ENCODE measurements at places on chromosomes 7 and 10. TPM values are rescaled to one million over a fixed set of nuclear protein-coding genes. Genes with fewer than 3 reads are reported as not detected.

CTTNBP2 gene
- total RNA-seq, result not detected

HOXA4 gene
- 0.79 TPM for total RNA-seq

PON3 gene
- not detected for total RNA-seq

CDNF gene
- total RNA-seq, result 1.2 TPM

NUP42 gene
- total RNA-seq, result 68.6 TPM

TM9SF3 gene
- 17.9 TPM for total RNA-seq

CRPPA gene
- 0.07 TPM for total RNA-seq

GFRA1 gene
- not detected for total RNA-seq

UROS gene
- total RNA-seq, result 61.1 TPM

ABCA13 gene
- not detected for total RNA-seq

HNRNPH3 gene
- total RNA-seq, result 24.1 TPM

CTAGE6 gene
- not detected for total RNA-seq

IL2RA gene
- not detected for total RNA-seq

XRCC2 gene
- total RNA-seq, result 7.7 TPM

MSS51 gene
- 5.7 TPM for total RNA-seq

OPN4 gene
- total RNA-seq, result not detected

SFMBT2 gene
- 28.8 TPM for total RNA-seq

- DNase-seq, result no peak
- H3K27me3 ChIP-seq, result no peaks in the 10 kb centered on the region
- H3K27ac ChIP-seq, result no peak overlapping the region
- H3K36me3 ChIP-seq, result no peaks in the 10 kb centered on the region
Observed at GRCh38 chr10:4151466-4151865, 366.5 kb upstream of the KLF6 start.

- no peaks in the 10 kb centered on the region for H3K36me3 ChIP-seq
- H3K27ac ChIP-seq, result no peak overlapping the region
- DNase-seq, result no peak
- no peaks in the 10 kb centered on the region for H3K4me1 ChIP-seq
- H3K4me3 ChIP-seq, result no peak overlapping the region
- no peaks in the 10 kb centered on the region for H3K27me3 ChIP-seq
Observed at GRCh38 chr7:4879396-4880081, 4.0 kb downstream of the RADIL start.

GRCh38 chr7:131586259-131586658 is 29.8 kb upstream of the PODXL start:
- no peak overlapping the region for H3K4me3 ChIP-seq
- no peaks in the 10 kb centered on the region for H3K4me1 ChIP-seq
- H3K27me3 ChIP-seq, result no peaks in the 10 kb centered on the region
- H3K36me3 ChIP-seq, result no peaks in the 10 kb centered on the region
- no peak overlapping the region for H3K27ac ChIP-seq
- no peak for DNase-seq

- peaks cover 62% of the 10 kb centered on the region for H3K4me1 ChIP-seq
- H3K4me3 ChIP-seq, result peak overlapping the region; percentile 9
- H3K27me3 ChIP-seq, result no peaks in the 10 kb centered on the region
- no peaks in the 10 kb centered on the region for H3K36me3 ChIP-seq
- H3K27ac ChIP-seq, result peak overlapping the region; percentile 46
Observed at GRCh38 chr7:39978230-39978934, 28.3 kb downstream of the CDK13 start.

- no peak overlapping the region for H3K4me3 ChIP-seq
- H3K27ac ChIP-seq, result no peak overlapping the region
- DNase-seq, result no peak
- H3K36me3 ChIP-seq, result no peaks in the 10 kb centered on the region
- no peaks in the 10 kb centered on the region for H3K4me1 ChIP-seq
- H3K27me3 ChIP-seq, result no peaks in the 10 kb centered on the region
Observed at GRCh38 chr7:72080865-72081510, 331.1 kb downstream of the CALN1 start.

DNA sequence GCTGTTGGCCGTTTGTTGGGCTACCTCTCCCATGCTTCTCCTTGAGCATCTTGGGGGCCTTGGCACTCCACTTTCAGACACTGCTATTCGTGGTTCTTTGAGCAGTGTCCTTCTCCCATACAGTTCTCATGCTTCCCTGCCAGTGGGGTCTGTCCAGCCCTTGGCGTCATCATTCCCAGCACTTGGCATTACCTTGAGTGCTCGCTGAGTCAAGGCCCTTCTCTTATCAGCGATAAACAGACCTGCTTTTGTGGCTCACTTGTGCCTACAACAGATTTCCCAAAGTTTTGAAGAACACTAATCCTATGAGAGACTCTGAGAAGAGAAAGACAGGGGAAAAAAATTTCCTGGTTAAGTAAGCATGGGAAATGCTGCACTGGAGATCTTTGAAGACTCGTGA is 85.3 kb downstream of the NOC3L start:
- H3K27me3 ChIP-seq, result no peaks in the 10 kb centered on the region
- DNase-seq, result no peak
- no peak overlapping the region for H3K4me3 ChIP-seq
- H3K4me1 ChIP-seq, result no peaks in the 10 kb centered on the region
- H3K27ac ChIP-seq, result no peak overlapping the region

DNA sequence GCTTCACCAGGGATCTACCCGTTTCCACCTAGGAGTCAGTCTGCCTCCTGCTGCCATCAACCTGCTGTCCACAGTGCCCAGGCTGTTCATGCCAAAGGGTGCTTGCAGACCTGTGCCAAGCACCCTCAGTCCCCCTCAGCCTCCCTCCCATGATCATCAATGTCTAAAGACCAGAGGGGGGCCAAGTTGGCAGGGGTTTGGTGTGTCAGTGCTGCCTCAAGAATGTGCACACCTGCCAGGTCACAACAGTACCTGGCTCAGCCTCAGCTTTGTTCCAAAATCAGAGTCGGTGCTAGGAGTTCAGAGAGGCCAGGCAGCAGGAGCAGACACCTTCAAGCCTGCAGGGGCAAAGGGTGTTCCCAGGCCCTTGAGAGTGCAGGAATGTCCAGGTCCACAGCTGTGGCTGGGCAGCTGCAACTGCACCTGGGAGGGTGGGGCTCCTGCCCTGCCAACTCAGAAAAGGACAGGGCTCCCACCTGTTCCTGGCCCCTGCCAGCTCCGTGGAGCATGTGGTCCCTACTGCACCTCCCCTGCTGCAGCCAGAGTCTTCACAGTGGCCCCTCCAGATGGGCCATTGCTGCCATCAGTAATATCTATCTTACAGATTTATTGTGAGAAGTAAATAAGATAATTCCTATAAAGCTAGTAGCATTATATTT is 219.5 kb downstream of the POLR1F start:
- H3K27ac ChIP-seq, result no peak overlapping the region
- H3K36me3 ChIP-seq, result no peaks in the 10 kb centered on the region
- H3K4me3 ChIP-seq, result no peak overlapping the region
- H3K27me3 ChIP-seq, result no peaks in the 10 kb centered on the region

- H3K27me3 ChIP-seq, result no peaks in the 10 kb centered on the region
- no peak for DNase-seq
- H3K36me3 ChIP-seq, result no peaks in the 10 kb centered on the region
- no peak overlapping the region for H3K27ac ChIP-seq
- H3K4me1 ChIP-seq, result no peaks in the 10 kb centered on the region
Observed at GRCh38 chr7:158111049-158111751, 476.4 kb downstream of the PTPRN2 start.

GRCh38 chr10:120455004-120455403 is 2.0 kb upstream of the PLPP4 start:
- no peak overlapping the region for H3K4me3 ChIP-seq
- H3K27me3 ChIP-seq, result no peaks in the 10 kb centered on the region
- H3K4me1 ChIP-seq, result peaks cover 8% of the 10 kb centered on the region
- no peak for DNase-seq
- no peak overlapping the region for H3K27ac ChIP-seq

- peaks cover 21% of the 10 kb centered on the region for H3K4me1 ChIP-seq
- no peak for DNase-seq
- H3K27me3 ChIP-seq, result no peaks in the 10 kb centered on the region
- H3K4me3 ChIP-seq, result no peak overlapping the region
- no peaks in the 10 kb centered on the region for H3K36me3 ChIP-seq
Observed at GRCh38 chr10:78177491-78178185, 144.0 kb downstream of the RPS24 start.

- no peaks in the 10 kb centered on the region for H3K36me3 ChIP-seq
- no peak overlapping the region for H3K4me3 ChIP-seq
- H3K27me3 ChIP-seq, result no peaks in the 10 kb centered on the region
Observed at GRCh38 chr10:86827639-86828038, 71.2 kb downstream of the BMPR1A start.

DNA sequence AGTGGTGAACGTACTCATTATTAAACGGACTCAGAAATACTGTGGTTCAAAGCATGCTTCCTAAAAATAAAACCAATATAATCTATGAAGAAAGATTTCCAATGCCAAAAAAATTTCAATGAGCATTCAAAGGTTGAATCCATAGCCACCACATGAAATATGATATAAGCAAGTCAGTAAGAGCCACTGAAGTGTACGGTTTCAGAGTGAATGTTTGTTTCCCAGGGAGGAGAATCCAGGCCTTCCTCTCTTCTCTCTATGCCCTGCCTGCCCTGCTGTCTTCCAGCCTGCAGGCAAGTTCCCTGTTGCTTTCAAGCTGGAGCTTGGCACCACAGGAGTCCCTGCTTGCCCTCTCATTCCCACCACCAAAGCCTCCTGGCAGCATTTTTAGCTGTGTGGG is 1171.6 kb upstream of the C7orf33 start:
- no peak overlapping the region for H3K27ac ChIP-seq
- no peaks in the 10 kb centered on the region for H3K36me3 ChIP-seq
- no peaks in the 10 kb centered on the region for H3K4me1 ChIP-seq

- H3K4me1 ChIP-seq, result peaks cover 44% of the 10 kb centered on the region
- no peak overlapping the region for H3K27ac ChIP-seq
- H3K36me3 ChIP-seq, result peaks cover 21% of the 10 kb centered on the region
- DNase-seq, result peak; percentile 59
Observed at GRCh38 chr10:14584661-14585060, 190.0 kb downstream of the FAM107B start.

GRCh38 chr7:12062062-12062461 is 149.0 kb upstream of the TMEM106B start:
- H3K27me3 ChIP-seq, result no peaks in the 10 kb centered on the region
- no peaks in the 10 kb centered on the region for H3K4me1 ChIP-seq
- peak; percentile 61 for DNase-seq
- H3K27ac ChIP-seq, result no peak overlapping the region

DNA sequence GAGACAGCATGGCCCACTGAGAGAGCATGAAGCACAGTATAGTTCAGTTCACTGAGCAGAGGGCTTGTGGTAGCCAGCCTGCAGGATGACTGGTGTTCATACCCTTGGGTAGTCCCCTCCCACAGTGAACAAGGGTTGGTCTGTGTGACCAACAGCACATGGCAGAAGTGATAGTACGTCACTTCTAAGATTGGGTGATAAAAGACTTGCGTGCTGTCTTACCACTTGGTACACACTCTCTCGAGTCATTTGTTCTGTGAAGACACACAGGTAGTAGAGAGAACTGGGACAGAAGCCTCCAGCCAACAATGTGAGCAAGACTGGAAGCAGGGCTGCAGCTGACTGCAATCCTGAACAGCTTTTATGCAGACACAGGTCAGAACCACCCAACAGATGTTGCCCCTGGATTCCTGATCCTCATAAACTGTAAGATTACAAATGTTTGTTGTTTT is 14.6 kb downstream of the EPC1 start:
- H3K4me3 ChIP-seq, result no peak overlapping the region
- H3K27me3 ChIP-seq, result no peaks in the 10 kb centered on the region
- H3K27ac ChIP-seq, result no peak overlapping the region
- DNase-seq, result no peak
- no peaks in the 10 kb centered on the region for H3K36me3 ChIP-seq

- no peak for DNase-seq
- H3K27ac ChIP-seq, result no peak overlapping the region
- H3K4me3 ChIP-seq, result no peak overlapping the region
- no peaks in the 10 kb centered on the region for H3K36me3 ChIP-seq
Observed at GRCh38 chr10:11286261-11286852, 268.7 kb downstream of the CELF2 start.

DNA sequence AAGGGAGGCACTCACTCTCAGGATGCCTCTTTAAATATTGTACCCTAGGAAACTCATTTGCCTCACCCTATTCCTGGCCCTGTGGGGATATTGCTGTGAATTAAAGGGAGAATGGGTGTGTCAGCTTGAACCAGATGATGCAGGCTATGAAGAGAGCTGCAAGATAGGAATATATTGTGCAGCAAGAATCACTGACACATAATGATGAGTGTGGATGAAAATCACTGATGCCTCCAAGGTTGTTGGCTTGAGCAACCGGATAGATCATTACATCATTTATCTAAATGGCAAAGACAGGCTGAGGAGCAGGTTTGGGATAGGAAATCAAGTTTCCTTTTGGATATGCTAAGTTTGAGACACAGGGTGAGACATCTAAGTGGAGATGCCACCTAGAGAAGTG is 6.2 kb downstream of the SLC26A4 start:
- DNase-seq, result no peak
- H3K4me1 ChIP-seq, result no peaks in the 10 kb centered on the region
- H3K27ac ChIP-seq, result no peak overlapping the region
- no peaks in the 10 kb centered on the region for H3K27me3 ChIP-seq
- no peak overlapping the region for H3K4me3 ChIP-seq

DNA sequence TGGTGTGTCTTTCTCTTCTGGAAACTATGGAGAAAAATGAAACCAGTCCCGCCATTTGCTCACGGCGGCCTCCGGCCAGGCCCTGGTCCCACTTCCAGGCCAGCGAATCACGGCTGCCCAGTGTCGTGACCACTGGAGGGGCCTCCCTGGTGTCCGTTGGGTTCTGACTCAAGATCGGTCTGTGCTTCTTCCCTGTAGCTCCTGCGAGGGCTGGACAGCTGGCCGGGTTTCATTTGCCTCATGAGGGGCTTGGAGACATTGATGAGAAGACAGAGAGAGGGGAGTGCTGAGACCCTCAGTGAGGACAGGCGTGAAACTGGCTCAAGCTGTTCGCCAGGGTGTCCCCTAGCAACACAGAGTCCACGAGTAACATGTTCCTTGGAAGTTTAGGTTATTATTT is 108.6 kb downstream of the ADARB2 start:
- no peak for DNase-seq
- no peaks in the 10 kb centered on the region for H3K27me3 ChIP-seq
- H3K27ac ChIP-seq, result no peak overlapping the region
- no peak overlapping the region for H3K4me3 ChIP-seq

- H3K36me3 ChIP-seq, result no peaks in the 10 kb centered on the region
- H3K27ac ChIP-seq, result no peak overlapping the region
- H3K4me3 ChIP-seq, result no peak overlapping the region
- no peaks in the 10 kb centered on the region for H3K27me3 ChIP-seq
Observed at GRCh38 chr7:997404-998395, 14.7 kb downstream of the CYP2W1 start.

DNA sequence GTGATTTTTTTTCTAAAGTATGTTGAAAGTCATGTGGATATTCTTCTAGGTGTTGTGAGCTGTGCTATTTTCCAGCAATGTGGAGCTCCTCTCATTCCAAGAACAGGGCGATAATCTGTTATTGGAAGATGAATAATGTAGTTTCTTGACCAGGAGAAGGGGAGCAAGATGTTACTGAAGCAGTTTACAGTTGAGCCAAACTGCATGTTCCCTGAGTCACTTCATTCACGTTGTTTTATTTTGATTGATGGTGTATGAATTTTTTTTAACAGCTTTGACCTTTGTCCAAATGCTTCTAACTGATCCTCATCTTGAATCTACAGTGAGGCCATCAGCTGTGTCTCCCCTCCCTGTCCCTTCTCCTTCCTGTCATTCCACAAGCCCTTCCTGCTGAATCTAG is 277.1 kb upstream of the KLF6 start:
- no peaks in the 10 kb centered on the region for H3K27me3 ChIP-seq
- no peak overlapping the region for H3K4me3 ChIP-seq
- no peak for DNase-seq
- no peak overlapping the region for H3K27ac ChIP-seq

- H3K27me3 ChIP-seq, result 0 out of 2 replicates have a peak, but pooled peaks cover 2% of the 10 kb centered on the region
- no peak overlapping the region for H3K4me3 ChIP-seq
- DNase-seq, result no peak
Observed at GRCh38 chr7:29167721-29168120, 21.4 kb upstream of the CPVL start.

- H3K27me3 ChIP-seq, result no peaks in the 10 kb centered on the region
- no peaks in the 10 kb centered on the region for H3K36me3 ChIP-seq
- no peak overlapping the region for H3K4me3 ChIP-seq
- no peak for DNase-seq
- H3K27ac ChIP-seq, result no peak overlapping the region
Observed at GRCh38 chr7:102047-102711, 90.2 kb upstream of the FAM20C start.
